Effector memory CD4-positive, alpha-beta T cell (primary cell): ENCODE measurements at places on chromosomes 7 and 10.

- DNase-seq = no peak
These were observed 75.8 kb downstream of the LSMEM1 start for GRCh38 chr7:112556633-112557032.

- no peak for DNase-seq
These were observed 66.5 kb downstream of the ZNF277 start for GRCh38 chr7:112272921-112273561.

DNA sequence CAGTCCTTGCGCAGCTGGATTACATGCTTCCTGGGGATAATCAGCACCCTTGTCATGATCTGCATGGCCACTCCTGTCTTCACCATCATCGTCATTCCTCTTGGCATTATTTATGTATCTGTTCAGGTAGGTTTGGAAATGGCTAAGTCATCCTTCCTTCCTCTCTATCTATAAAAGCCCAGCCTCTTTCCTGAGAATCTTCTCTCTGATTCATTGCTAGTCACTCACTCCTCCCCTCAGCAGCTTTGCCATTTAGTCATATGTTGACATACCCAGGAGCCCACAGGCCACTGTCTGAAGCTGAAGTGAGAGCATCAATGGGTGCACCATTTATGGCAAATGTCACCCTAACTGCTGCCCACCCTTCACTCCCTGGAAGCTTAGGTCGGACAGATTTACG, 52.0 kb downstream of the ABCC2 start:
- no peak for DNase-seq

DNA sequence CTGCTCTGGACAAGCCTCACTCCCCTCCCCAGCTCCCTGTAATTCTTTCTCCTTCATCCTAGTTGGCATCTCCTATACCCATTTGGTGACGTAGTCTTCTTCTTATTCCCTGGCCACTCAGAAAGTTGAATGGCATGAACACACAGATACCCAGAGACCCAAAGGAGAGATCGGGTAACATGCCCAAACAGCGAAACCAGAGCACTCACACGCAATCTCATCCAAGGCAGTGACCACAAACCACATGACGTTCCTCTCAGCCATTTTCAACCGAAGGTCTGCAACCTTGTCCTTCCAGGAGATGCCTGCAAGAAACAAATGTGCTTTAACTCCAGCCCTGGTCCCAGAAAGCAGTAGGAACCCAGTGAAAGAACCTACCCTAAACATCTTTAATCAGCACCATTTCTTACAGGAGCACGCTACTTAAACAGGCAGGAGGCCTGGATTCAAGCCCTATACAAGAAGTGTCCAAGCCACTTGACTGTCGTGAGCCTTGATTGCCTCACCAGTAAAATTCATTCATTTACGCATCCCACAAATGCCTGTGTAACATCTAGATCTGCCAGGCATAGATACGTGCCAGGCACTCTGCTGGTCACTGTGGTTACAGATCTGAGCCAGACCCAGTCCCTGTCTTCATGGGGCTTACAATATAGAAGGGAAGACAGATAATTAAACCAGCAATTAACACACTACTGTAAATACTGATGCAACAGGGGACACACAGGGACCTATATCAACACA, 37.1 kb downstream of the XPNPEP1 start:
- no peak for DNase-seq

GRCh38 chr7:7521259-7521658, 14.4 kb downstream of the COL28A1 start:
- DNase-seq = no peak
